NCI-H2081 (cell line): ENCODE measurements at places on chromosomes 12 and 14.

- DNase-seq: no peak
Observed at GRCh38 chr14:95524706-95525512, 8.5 kb upstream of the SYNE3 start.

- no peak for DNase-seq
Observed at GRCh38 chr14:39666386-39666785, 234.2 kb upstream of the FBXO33 start.

- DNase-seq: peak; percentile 6
Observed at GRCh38 chr12:103503546-103504480, 8.0 kb upstream of the C12orf42 start.

DNA sequence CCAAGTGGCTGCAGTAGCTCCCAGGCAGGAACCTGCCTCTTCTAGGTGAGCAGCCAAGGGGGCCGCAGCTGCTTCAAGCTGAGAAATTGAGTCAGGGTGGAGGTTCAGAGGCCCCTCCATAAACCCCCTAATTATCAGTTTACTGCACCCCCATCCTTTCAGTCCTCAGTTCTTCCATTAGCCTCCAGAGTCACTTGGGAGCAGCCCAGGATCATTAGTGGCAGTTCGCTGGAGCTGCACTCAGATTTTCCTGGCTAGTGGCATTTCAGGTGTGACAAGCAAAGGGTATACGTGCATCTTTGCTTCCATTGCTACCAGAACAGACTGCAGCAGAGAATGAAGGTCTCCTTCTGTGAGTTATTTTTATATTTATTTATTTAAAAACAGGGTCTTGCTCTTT lies 358.7 kb downstream of the FUT8 start:
- no peak for DNase-seq

DNA sequence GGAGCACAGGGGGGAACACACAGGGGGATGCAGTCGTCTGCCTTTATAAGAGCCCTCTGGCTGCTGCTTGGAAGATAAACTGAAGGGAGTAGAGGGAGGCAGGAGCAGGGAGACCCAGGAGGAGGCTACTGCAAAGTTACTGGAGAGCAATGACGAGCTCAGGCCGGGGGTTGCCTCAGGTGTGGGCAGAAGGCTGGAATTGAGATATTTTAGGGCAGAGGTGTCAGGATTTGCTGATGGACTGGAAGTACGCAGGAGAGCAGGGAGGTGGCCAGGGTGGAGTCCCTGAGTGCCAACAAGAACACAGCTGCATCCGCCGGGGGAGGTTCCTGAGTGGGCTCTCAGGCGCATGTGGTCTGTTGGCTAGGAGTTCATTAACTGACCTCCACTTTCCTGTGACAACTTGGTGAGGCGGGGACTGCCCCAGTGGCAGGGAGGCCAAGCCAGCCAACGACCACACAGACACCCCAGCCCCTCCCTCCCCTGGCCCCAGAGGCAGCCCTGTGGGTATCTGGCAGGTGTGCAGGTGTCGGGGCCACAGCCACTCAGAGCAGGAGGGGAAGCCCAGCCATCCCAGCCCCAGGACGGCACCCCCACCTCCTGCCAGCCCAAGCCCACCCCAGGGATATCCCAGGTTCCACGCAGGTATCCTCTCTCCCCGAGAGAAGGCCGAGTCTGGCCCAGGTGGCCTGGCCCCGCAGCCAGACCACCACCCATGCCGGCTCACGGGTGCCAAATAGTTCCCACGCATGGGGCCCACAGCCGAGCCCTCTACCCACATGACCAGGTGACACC lies 85.4 kb downstream of the NCOR2 start:
- DNase-seq: no peak

GRCh38 chr12:26719852-26720251 lies 113.1 kb downstream of the ITPR2 start:
- no peak for DNase-seq

DNA sequence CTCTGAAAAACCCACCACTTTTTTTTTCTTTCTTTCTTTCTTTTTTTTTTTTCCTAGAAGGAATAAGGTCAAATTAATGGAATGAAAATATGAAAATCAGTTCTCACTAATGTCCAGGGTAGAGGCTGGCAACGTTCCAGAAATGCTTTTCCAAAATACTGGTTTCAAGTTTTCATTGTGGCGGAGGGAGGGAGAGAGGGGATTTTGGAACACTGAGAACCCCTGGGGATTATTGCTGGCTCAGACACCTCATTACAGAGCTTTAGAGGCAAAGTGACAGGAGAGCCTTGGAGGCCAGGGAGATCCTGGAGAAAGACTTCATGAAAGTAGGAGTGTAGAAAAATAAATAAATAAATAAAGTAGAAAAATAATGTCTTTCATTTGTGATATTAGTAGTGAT lies 45.4 kb downstream of the ALX1 start:
- DNase-seq: no peak

- DNase-seq: peak; percentile 7
Observed at GRCh38 chr12:59615392-59616165, 19.8 kb downstream of the SLC16A7 start.

DNA sequence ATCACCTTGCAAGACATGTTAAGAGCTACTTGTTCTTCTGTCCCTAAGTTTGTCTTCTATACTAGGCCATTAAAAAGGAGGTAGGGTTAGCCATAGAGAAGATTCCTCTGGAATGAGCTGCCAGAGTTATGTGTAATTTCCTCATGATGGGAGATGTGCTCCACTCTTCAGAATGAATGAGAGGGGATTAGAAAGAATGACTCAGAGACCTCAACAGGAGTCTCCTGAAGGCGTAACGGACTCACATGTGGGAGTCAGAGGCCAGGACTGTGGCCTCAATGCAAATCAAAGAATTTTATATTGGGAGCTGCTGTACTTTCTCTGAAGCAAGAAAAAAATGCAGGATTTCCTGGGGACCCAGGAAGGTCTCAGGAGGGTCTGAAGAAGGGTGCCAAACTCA lies 87.8 kb upstream of the ATXN7L3B start:
- no peak for DNase-seq

- no peak for DNase-seq
Observed at GRCh38 chr12:126219654-126220279, 1154.5 kb downstream of the AACS start.

DNA sequence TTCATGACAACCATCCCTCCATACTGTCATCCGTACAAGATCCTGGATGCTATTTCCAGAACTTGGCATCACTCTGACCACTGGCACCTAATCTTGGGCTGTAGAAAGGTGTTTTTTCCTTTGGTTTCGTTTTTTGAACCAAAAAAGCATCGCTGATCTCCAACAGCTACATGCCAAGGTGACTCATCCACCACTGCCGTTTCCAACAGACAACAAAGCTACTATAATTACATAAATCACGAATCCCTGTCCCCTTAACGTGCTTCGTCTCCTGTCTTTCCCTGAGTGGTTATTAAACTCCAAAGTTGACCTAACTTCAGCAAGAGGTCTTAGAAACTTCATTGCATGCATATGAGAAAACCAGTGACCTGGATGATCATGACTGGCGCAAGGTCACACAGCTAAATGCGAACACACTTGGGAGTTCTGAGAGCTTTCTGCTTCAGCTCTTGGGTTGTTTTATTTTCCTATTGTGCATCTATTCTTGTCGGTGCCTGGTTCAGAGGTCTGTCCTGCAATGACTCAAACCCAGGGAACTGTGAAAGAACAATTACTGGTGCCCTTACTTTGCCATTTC lies 99.9 kb downstream of the PPM1H start:
- DNase-seq: no peak

DNA sequence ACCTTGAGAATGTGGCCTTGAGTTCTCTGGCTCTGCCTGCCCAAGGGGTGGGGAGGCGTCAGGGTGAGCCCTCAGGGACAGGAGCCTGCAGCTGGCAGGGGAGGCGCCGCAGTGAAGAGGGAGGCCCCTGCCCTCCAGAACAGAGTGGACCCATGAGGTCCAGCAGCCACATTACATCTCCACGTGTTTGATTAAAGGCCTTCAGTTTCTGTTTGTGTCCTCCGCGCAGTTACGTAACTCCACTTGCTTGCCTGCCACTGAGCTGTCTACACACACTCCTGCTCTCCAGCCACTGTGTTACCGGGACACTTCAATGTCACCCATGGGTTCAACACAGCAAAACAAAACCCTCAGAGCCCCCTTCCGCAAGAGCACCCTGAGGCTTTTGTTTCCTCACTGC lies 70.4 kb downstream of the CHGA start:
- no peak for DNase-seq
